ENCODE measurements at places on chromosomes 5 and 9.

GRCh38 chr5:148484651-148485050 lies 100.9 kb downstream of the FBXO38 start:
- H3K36me3 ChIP-seq, result no peaks in the 10 kb centered on the region
- no peak overlapping the region for H3K27ac ChIP-seq
- H3K4me1 ChIP-seq, result no peaks in the 10 kb centered on the region
- no peak overlapping the region for H3K4me3 ChIP-seq
- no peaks in the 10 kb centered on the region for H3K27me3 ChIP-seq

DNA sequence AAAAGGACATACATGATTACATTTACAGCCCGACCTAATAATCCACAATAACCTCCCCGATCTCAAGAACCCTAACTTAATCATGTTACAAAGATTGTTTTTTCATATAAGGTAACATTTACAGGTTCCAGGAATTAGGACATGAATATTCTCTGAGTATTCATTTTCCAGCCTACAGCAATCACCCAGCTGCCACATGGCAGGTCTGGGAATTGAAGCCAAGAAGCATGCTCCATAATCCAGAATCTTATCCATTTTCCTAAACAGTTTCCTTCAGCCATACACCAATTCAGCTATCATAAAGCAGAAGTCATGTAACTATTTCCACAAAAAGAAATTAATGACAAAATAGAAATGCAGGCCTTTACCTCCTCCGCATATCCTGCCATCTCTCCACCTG lies 163.4 kb downstream of the CAAP1 start:
- no peaks in the 10 kb centered on the region for H3K36me3 ChIP-seq
- H3K27ac ChIP-seq, result no peak overlapping the region
- DNase-seq, result no peak
- no peak overlapping the region for H3K4me3 ChIP-seq

DNA sequence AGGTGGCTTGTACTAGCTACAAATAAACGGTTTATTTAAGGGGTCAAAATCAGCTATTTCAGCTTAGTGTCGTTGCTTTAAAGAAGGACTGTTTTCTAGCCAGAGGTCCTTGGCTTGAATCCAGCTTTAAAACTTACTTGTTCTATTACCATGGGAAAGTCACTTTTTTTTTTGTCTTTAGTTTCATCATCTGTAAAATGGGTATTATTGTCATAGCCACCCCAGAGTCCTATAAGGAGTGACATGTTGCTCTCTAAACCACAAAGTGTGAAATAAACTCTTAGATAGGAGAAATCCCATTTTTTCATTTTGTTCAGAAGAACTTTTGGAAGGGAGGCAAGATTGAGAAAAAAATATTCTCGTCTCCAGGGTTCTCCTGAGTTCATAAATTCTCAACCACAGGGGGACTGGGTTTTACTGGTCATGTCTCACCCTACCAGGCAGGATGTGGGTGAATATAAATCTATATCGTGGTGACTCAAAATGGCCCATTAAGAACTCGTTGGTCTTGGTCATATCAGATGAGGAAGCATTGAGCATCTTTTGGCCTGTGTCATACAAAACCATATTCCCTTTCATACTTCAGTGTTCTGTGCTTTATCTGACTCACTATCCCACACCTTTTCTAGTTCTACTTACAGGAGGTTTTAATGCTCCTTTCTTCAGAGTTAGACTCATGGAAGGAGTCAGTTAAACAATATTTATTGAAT lies 202.7 kb upstream of the NR3C1 start:
- H3K4me1 ChIP-seq, result no peaks in the 10 kb centered on the region

- H3K27me3 ChIP-seq, result no peaks in the 10 kb centered on the region
- no peak overlapping the region for H3K4me3 ChIP-seq
- no peaks in the 10 kb centered on the region for H3K36me3 ChIP-seq
- H3K27ac ChIP-seq, result peak overlapping the region; percentile 97
- peaks cover 12% of the 10 kb centered on the region for H3K4me1 ChIP-seq
- no peak for DNase-seq
These were observed 3.2 kb upstream of the PJA2 start for GRCh38 chr5:109412981-109413402.

DNA sequence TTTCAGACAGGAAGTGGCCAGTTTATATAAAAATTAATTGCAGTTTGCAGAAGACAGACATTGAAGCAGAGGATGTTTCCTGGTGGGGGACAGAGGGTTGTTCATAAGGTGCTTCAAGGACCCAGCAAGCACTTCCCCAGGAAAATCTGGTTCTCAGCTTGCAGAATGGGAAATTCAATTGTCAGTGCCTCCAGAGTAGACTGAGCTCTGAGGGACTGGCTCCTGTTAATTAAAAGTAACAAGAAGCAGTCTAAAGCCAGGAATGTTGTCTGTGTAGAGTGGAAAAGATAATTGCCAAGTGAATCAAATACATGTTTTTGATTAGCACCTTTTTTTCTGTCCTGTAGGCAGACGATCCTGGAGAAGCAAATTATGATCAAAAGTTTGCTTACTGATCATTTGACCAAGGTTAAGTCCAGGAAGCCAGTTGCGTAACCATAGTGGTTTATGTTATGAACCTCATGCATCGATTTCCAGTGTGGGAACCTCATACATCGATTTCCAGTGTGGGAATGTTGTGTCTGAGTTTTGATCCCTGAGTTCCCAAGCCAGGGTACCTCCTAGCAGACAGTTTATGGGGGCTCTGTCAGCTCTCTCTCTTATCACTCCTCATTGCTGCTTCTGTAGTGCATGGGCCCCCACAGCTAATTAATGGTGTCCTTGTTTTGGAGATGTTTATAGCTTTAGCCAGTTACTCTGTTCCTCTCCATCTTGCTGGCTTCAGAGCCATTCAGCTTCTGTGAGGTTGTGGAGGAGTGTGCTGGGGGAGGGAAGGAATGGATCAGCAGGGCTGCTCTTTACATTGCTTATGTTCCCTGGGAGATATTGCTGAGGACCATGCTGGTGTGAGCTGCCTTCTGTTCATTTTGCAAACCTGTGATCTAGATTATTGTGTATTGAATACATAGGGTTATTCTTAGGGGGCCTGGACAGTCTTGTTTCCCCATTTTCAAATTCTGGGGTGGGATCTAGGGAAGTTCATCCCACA lies 17.1 kb downstream of the MSANTD3 start:
- H3K36me3 ChIP-seq, result peaks cover 12% of the 10 kb centered on the region
- DNase-seq, result no peak
- H3K27ac ChIP-seq, result no peak overlapping the region
- H3K4me3 ChIP-seq, result no peak overlapping the region
- H3K4me1 ChIP-seq, result peaks cover 13% of the 10 kb centered on the region

GRCh38 chr5:93078082-93079038 lies 502.7 kb downstream of the NR2F1-AS1 start:
- H3K27ac ChIP-seq, result no peak overlapping the region
- peak; percentile 49 for DNase-seq
- peak overlapping the region; percentile 60 for H3K4me3 ChIP-seq
- no peaks in the 10 kb centered on the region for H3K36me3 ChIP-seq
- peaks cover 7% of the 10 kb centered on the region for H3K4me1 ChIP-seq
- no peaks in the 10 kb centered on the region for H3K27me3 ChIP-seq

DNA sequence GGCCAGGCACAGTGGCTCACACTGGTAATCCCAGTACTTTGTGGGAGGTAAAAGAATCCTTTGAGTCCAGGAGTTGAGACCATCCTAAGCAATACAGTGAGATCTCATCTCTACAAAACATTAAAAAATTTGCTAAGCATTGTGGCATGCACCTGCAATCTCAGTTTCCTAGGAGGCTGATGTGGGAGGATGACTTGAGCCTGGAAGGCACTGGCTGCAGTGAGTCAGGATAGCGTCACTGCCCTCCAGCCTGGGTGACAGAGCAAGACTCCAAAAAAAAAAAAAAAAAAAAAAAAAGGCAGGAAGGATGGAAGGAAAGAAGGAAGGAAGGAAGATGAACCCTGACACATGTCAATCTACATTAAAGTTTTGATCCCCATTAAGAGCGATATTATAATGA lies 1452.2 kb upstream of the ACO1 start:
- no peak overlapping the region for H3K27ac ChIP-seq
- H3K4me3 ChIP-seq, result no peak overlapping the region
- no peaks in the 10 kb centered on the region for H3K4me1 ChIP-seq
- H3K27me3 ChIP-seq, result no peaks in the 10 kb centered on the region
- DNase-seq, result no peak

GRCh38 chr9:89886281-89886700 lies 281.5 kb downstream of the GADD45G start:
- no peaks in the 10 kb centered on the region for H3K36me3 ChIP-seq
- peaks cover 6% of the 10 kb centered on the region for H3K4me1 ChIP-seq
- no peak overlapping the region for H3K27ac ChIP-seq
- no peaks in the 10 kb centered on the region for H3K27me3 ChIP-seq

DNA sequence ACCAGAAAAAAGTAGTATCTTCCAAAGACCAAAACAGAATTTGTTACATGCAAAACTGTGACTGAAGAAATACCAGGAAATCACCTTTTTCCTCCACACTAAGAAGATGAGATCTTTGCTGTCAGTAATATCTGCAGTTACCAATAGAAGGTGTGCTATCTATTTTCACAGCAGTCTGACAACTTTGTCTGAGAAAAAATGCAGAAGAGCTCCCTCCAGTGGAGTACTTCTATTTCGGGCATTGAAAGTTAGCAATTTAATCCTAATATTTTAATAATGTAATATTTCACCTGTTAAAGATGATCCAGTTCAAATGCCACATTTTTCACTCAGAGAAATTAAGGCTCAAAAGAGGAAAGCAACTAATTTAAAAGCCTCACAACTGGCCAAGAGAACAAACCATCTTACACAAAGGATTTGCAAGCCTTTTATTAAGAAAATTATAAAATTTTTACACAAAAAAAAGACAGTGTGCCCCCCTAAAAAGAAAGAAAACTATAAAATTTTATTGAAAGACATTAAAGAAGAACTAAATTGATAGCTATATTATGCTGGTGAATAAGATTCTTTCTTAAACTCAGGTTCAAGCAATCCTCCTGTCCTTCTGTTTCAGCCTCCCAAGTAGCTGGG lies 50.6 kb downstream of the DEPDC1B start:
- no peak for DNase-seq
- no peak overlapping the region for H3K4me3 ChIP-seq
- no peak overlapping the region for H3K27ac ChIP-seq
- no peaks in the 10 kb centered on the region for H3K36me3 ChIP-seq
- no peaks in the 10 kb centered on the region for H3K4me1 ChIP-seq

DNA sequence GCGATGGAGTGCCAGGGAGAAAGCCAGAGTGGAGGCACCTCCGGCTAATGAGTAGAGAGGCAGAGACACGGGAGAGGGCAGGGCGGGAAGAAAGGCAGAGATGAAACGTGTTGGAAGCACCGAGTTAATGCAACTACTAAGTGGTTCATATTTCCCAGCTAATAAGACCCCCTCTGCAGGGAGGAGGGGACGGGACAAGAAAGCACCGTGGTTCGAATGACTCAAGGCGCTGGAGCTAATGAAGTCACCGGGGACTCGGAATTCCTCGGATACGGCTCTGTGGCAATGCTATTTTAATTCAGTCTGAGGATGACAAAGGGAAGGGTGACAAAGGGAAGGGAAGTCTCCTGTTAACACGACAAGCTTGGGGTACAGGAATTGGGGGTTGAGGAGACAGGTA lies 54.5 kb upstream of the RAPGEF1 start:
- DNase-seq, result no peak
- no peaks in the 10 kb centered on the region for H3K27me3 ChIP-seq
- H3K4me1 ChIP-seq, result no peaks in the 10 kb centered on the region
- no peak overlapping the region for H3K27ac ChIP-seq

- no peak overlapping the region for H3K4me3 ChIP-seq
- H3K27ac ChIP-seq, result no peak overlapping the region
- no peaks in the 10 kb centered on the region for H3K4me1 ChIP-seq
- H3K27me3 ChIP-seq, result no peaks in the 10 kb centered on the region
- H3K36me3 ChIP-seq, result no peaks in the 10 kb centered on the region
These were observed 256.2 kb downstream of the ACTL7B start for GRCh38 chr9:108599571-108599970.

DNA sequence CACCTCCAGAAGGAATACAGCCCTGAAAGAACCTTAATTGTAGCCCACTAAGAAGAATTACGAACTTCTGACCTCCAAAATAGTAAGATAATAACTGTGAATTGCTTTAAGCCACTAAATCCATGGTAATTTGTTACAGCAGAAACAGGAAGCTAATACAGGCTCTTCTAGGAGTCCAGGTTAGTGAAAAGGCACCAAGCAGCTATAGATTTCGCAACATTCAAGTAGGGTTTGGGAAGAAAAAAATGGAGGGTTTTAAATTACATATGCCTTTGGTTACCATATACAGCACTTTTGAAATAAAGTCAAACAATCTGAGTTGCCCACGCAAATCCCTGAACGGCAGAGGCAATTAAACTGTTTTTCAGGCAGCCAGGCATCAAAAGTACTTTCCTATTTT lies 1.7 kb upstream of the ACTL7A start:
- no peaks in the 10 kb centered on the region for H3K36me3 ChIP-seq
- H3K4me1 ChIP-seq, result no peaks in the 10 kb centered on the region
- H3K4me3 ChIP-seq, result no peak overlapping the region
- no peaks in the 10 kb centered on the region for H3K27me3 ChIP-seq
- no peak for DNase-seq
- H3K27ac ChIP-seq, result no peak overlapping the region

DNA sequence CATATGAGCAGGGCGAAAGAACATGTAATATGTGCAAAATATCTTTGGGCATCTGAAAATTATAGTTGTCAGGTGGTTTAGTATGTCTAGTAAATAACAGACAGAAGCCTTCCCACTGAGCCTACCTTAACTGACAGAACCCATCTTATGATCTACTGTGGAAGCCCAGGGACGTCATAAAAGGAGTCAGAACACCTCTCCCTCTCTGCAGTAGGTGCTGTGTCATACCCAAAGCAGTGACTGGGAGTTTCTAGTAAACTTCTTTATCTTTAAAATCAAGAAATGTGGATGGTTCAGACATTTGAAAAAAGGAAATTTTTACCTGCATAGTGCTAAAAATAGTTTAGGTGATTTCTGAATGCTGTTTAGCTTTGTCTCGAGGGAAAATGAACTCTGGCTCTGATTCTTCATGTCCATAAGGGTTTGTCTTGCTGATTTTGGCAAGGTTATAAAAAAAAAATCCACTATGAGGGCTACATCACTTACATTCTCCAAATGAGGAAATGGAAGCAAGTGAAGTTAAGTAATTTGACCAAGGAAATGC lies 104.0 kb downstream of the NUDT12 start:
- DNase-seq, result no peak
- H3K4me3 ChIP-seq, result no peak overlapping the region
- no peaks in the 10 kb centered on the region for H3K27me3 ChIP-seq
- H3K27ac ChIP-seq, result no peak overlapping the region
- H3K36me3 ChIP-seq, result no peaks in the 10 kb centered on the region
